Spleen (tissue), 13 donors: ENCODE measurements at places on chromosomes 6 and 20.

GRCh38 chr6:40232698-40233097 is 298.4 kb upstream of the MOCS1 start:
- no peak for DNase-seq

DNA sequence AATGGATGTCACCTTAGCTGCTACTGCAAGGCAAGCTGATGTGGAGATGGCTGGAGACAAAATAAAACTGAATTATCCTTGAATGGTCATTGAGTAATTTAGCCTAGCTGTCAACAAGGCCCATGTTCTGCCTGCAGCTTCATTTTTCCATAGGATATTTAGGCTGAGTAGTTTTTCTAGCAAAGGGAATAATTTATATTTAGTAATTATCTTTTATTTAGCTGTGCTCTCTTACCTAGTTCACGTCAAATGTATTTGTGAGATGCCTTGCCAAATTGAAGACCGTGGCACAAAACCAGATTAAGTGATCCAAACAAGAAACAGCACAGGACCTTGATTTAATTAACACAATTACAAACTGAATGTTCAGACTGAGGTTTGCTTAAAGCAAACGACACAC is 77.4 kb upstream of the CEP162 start:
- no peak for DNase-seq

DNA sequence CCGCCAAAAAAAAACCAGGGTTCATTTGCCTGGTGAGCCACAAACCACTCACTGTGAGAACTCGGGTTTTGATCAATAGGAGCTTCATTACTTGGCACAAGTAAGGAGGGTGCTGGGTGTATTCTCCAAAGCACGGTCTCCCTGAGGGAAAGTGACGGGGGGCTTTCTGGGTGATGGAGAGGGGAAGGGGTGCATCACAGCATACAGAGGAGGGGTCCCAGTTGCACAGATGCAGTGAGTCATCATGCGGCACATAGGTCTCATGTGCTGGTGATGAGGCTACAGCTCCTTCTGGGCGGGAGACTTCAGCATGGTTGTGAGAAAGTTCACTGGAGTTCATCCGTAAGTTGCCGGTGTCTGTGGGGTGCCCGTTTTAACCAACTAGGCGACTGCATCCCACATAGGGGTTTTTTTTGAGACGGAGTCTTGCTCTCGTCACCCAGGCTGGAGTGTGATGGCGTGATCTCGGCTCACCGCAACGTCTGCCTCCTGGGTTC is 36.2 kb downstream of the SUN5 start:
- no peak for DNase-seq

DNA sequence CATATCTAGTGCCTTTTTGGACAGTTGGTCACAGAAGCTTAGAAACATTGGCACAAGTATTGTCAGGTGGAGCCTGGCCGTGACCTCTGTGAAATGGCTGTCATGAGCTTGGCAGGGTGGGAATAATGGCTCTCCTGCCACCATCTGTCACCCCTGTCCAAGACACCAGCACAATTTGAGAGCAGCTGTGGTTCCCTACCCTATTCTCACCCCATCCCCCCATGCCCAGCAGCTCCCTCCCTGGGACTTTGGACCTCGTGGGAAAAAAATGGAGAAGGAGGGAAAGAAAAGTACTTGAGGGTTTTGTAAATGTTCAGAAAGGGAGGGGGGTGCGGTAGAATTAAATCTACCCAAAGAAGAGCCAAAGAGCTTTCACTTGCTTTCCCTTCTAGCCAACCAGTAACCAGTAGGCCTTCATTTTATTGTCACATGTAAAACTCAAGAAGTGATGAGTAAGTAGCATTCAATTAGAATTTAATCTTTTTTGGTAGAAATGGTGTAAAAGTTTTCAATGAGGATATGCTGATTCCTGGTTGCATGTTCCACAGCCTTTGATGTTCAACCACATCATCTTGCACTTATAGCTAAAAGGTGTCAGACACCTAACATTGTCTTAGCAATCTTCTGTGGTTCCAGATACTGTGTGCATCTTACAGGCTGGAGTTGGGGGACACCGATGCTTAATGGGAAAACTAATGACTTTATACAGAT is 263.5 kb upstream of the TAB2 start:
- no peak for DNase-seq

DNA sequence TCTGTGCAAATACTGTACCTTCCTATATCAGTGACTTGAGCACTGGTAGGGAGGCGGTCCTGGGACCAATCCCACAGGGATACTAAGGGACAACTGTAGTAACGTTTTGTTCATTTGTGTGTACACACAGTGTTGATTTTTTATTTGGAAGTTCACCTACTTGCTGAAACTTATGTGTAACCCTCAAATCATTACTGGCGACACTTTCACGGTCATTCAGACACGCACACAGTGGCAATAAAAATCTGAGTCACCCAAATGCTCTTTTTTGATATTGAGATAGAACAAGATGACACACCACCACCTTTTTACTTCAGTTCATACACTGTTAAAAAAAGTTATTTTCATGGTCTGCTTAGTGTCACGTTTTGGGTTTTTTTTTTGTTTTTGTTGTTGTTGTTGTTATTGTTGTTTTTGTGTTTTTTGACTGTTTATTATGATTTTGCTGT is 79.8 kb downstream of the QKI start:
- DNase-seq: no peak

- DNase-seq: no peak
Observed at GRCh38 chr6:90087106-90087833, 193.0 kb downstream of the GJA10 start.

DNA sequence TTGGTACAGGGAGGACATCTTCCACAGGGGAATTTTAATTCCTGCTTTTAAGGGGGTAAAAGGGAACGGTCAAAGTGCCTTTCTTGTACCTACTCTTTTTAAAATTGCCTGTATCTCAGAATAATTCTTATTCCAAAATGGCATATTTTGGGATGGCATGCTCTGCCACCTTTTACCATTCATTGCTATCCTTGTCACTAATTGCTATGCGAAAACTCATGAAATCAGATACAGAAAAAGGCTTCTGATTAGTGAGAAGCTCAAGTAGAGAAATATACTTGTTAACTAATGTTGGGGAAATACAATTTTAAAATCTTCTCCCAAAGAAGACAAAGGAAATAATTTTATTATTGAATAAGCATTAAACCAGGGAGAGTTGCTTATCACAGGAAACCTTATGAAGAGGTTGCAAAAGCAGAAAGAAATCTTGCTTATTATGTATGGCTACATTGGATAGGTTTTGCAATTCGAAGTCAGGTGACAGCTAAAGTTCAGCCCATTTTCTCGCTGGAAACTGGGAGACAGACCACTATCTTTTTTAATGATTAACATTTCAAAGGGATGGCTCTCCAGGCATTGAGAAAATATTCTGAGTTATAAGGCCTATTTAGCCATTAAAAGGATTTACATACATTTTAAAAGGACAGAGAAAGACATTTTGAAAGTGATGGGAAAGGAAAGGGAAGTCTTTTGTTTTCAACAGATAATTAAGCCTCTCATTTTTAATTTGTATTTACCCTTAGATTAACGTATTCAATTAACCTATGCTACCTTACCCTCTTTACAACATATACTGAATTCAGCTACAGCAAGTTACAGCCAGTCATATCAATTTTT is 110.3 kb upstream of the PRSS16 start:
- DNase-seq: no peak

GRCh38 chr6:128235556-128235955 is 284.8 kb downstream of the PTPRK start:
- DNase-seq: no peak

GRCh38 chr20:40604416-40604815 is 84.6 kb downstream of the MAFB start:
- DNase-seq: no peak

GRCh38 chr6:150895928-150896632 is 30.6 kb downstream of the MTHFD1L start:
- DNase-seq: no peak

DNA sequence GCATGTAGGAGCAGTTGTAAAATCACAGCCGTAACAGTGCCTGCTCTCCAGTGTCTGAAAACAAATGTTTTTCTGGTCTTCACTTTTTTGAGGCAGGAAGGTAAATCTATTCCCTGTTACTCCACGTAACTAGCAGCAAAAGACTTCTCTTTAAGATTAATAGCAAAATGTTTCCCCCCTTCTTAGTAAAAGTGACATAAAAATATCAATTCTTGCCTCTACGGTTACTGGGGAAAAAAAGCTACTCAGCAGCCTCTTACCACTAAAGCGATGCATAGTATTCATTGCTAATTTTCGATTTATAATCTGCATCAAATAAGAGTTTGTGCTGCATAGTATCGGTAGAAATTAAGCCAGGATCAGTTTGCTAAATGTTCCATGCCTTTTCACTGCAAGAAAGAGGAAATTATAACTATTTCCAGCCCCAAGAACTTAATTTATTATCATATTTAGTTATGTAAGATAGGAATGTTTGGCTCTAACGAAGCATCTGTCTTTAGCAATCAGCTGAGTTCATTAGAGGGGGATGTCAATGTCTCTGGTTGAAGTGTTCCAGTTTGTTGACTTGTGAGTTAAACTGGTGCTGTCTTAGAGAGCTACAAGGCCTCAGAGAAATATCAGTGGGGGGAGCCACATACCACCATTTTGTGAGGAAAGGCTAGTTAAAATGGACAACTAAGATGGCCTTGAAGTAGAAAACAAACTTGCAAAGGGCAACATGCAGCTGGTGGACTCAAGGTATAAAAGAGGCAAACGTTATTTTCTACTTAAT is 617 bp upstream of the TSPYL1 start:
- no peak for DNase-seq

DNA sequence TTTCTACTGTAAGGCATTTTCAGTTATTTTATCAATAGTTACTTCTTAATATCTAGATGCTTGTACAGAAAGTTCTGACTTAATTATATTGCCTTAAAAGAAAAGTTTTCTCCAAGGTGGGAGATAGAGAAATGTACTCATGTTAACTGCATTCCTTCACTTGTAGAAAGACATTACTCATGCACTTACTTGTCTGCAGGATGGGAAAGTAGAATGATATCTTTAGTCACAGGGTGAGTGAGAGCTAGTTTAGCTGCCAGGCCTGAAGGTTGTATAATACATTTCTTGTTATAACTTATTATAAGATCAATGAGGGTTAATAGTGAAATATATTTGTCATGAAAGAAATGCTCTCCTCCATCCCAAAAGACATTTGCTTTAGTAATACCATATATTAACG is 92.1 kb downstream of the CRYBG1 start:
- no peak for DNase-seq

- no peak for DNase-seq
Observed at GRCh38 chr6:121285041-121285440, 49.2 kb downstream of the TBC1D32 start.

GRCh38 chr6:166815629-166816028 is 140.7 kb downstream of the RNASET2 start:
- DNase-seq: no peak

DNA sequence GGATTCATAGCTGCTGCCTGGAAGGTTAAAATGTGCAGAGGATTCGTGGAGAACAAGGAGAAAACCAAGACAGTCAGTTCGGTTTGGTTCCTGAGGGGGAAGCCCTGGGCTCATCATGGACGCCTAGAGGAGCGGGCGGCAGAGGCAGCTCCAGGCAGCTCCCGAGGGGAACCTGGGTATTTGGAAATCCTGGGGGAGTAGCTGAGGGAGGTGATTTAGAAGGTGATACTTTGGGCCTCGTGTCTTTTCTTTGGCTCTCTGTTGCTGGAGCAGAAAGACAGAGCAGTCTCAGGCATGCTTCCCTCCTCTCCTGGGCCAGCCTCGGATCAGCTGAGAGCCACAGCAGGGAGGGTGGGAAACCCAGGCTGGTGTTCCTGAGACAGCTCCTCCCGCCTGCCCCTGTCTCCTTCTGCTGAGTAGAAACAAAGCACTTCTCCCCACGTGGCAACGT is 139.5 kb downstream of the DLL1 start:
- peak; percentile 58 for DNase-seq

GRCh38 chr20:24587384-24588046 is 118.1 kb downstream of the SYNDIG1 start:
- no peak for DNase-seq

- DNase-seq: no peak
Observed at GRCh38 chr6:82397962-82398692, 34.5 kb downstream of the TPBG start.

DNA sequence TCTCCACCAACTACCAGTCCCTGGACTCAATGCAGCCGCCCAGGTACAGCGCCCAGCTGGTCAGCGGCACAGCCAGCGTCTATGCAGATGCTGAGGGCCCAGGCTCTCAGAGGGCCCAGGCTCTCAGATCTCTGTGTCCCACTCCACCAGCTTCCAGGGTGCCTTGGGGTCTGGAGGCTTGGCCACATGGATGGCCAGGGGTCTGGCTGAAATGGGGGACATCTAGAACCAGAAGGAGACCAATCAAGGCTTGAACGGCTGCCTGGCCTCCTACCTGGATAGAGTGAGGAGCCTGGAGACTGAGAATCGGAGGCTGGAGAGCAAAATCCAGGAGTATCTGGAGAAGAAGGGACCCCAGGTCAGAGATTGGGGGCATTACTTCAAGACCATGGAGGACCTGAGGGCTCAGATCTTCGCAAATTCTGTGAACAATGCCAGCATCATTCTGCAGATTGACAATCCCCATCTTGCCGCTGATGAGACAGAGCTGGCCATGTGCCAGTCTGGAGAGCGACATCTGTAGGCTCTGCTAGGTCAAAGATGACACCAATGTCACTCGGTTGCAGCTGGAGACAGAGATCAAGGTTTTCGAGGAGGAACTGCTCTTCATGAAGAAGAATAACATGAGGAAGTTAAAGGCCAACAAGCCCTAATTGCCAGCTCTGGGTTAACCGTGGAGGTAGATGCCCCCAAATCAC is 44.1 kb upstream of the GRM4 start:
- peak; percentile 89 for DNase-seq

DNA sequence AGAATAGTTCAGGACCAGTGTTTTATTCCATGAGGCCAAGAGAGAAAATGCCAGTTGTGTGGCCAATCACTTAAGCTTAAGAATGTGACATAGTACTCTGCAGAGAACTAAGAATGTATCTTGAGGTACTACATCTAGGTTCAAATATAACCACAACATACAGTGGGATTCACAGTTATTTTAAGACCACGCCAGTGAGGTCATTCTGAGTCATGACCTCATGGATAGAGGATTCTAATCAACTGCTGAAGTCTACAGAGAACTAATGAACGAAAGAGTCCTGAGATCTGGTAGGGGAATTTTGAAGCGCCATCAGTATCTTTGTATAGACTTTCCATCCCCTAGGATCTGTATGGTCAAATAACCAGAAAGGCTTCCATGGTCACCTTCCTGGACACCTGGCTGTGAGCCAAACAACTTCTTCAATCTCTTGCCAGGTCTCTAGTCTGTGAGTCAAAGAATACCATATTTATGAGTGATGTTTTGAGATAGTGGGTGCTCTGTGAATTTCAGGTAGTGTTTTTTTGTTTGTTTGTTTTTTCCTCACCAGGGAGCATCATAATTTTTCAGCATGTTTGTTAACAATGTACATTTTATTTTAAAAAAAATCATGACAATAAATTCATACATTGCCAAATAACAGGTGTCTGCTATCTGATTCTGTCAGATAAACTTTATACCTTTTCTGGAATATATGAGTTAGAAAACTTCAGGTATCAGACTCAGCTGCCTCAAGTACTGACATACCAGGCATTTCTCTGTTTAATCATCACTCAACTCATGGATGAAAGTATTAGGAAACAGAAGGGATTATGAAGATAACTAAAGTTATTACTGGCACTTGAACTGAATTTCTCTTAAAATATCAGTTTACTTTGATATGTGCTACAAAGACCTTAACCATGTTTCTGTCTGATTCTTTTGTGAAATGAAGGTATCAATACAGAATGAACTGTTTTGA is 217.9 kb downstream of the PLCB4 start:
- DNase-seq: no peak

- DNase-seq: no peak
Observed at GRCh38 chr6:31161216-31162126, 3.1 kb downstream of the TCF19 start.

- DNase-seq: no peak
Observed at GRCh38 chr6:159169193-159169555, at the start of gene FNDC1. FNDC1 (plus strand) TSS chr6:159169400; CDS start chr6:159169597, 197 bp downstream.

- DNase-seq: no peak
Observed at GRCh38 chr6:109202409-109203264, 107.3 kb downstream of the CEP57L1 start.
